ENCODE measurements at places on chromosomes 1 and 21.

DNA sequence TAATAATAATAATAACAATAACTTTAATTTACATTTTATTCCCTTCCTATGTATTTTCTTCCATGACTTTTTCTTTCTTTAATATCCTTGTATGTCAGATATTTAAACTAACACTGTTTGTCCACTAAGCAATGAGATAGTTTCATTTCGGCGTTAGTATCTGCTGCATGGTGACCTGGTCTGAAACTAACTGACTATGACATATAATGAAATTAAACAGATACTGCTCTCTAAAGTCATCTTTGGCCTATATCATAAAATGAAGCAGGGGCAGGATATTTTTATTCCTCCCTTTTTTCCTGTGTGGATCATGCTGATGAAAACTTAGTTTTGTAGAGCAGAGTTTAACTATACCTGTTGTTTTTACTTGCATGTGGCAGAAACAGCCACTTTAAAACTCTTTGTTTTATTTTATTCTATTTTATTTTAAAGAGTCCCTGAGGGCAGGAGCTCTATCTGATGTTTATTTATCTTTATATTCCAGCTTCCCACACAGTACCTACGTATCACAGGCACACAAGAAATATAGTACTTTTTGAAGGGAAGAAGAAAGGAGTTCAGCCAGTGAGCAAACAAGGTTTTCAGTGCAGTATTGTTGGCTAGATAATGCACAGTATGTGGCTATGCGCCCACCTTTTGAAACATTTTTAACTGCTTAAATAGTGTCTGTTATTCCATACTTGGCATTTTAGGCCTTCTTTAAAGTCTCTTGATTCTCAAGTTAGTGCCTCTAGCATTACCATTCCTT, 165.6 kb downstream of the PHTF1 start:
- DNase-seq = no peak

GRCh38 chr1:23634840-23635651, 56.6 kb upstream of the RPL11 start:
- no peak for DNase-seq

GRCh38 chr1:227728059-227728891, 6.8 kb downstream of the JMJD4 start:
- peak; percentile 34 for DNase-seq

- no peak for DNase-seq
Measured at GRCh38 chr1:180301135-180301742, 71.2 kb downstream of the LHX4 start.

- DNase-seq = no peak
Measured at GRCh38 chr21:26185021-26185420, 14.5 kb upstream of the APP start.

- DNase-seq = no peak
Measured at GRCh38 chr1:12342401-12343003, 112.7 kb downstream of the VPS13D start.

GRCh38 chr1:111848852-111849545, 93.3 kb downstream of the DDX20 start:
- DNase-seq = no peak

- no peak for DNase-seq
Measured at GRCh38 chr1:78355656-78356055, 135.1 kb upstream of the PTGFR start.

GRCh38 chr1:164660412-164660772, 101.4 kb downstream of the PBX1 start:
- DNase-seq = no peak

- DNase-seq = no peak
Measured at GRCh38 chr1:116449578-116449977, 76.5 kb downstream of the ATP1A1 start.

DNA sequence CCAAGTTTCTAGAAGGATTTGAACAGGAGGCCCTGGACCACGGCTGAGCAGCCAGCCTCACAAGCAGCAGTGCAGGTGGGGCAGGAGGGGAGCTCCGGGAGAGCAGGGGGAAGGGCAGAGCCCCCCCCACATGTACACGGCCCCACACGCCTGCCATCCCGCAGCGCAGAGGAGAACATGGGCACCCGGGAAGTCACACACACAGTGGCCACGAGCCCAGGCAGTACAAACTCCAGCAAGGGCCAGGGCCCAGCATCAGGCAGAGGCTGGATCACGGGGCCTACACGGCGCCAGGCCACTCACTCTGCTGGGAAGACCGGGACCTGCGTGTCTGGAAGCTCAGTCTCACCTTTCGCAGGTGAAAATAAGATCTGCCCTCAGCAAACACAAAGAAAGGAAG, 5.2 kb downstream of the SUMO3 start:
- no peak for DNase-seq

- DNase-seq = no peak
Measured at GRCh38 chr1:29310616-29311180, 74.4 kb downstream of the PTPRU start.

DNA sequence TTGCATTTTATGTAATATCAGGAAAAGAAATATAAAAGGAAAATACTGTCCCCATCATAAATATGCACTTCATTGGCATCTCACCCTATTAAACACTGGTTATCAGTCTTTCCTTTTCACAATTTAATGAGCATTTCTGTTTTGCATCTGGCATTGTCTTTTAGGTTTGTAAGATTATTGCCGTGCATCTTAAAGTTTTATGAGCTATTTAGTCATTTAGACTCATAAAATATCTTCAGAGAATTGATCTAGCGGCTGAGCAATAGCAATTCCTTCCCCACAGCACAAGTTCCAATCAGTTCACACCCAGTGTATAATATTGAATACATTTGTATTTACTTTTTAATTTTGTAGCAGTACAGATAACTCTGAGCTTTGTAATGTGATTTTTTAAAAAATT, 112.3 kb upstream of the C1orf105 start:
- no peak for DNase-seq

DNA sequence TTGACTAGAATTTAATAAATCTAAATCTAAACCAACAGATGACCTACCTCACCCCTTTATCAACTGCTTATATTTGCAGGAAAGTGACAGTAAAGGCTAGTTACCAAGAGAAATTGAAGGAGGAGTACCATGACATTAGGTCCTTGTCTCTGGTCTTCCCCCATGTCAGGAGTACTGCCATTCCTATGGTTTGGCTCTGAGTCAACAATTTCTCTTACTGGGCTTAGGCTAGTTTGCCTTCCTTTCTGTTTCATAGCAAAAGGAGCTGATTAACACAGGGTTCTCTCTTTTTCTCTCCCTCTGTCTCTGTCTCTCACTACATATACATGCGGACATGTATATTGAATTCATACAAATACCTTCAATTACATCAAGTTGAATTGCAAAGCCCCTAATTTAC, 579.9 kb downstream of the DPYD start:
- DNase-seq = no peak

DNA sequence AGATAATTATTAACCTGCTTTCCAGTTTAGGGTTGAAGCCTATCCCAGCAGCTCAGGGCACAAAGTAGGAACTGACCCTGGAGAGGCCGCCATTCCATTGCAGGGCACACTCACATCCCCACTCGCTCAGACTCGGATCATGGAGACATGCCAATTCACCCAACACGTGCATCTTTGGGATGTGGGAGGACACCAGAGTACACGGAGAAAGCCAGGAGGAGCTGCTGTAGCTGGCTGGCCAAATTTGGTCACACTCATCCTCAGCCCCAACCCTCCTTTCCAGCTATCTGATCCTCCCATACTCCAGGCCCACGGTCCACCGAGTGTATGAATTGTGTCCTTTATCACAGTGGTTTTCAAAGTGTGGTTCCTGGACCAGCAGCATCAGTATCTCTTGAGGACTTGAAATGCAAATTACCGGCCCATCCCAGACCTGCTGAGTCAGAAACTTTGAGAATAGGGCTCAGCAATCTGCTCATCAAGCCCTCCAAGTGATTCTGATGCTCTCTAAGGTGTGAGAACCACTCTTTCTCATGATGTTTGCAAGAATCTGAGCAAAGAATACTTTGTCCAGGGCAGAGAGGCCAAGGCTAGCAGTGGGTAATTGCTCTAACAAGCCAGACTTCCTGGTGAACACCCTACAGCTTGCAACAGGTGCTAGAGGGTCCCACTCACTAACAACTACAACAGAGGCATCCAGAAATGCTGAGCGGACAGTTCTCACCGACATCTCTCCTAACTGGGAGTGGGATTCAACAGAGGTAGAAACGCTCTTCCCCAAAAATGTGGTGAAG, 26.3 kb downstream of the IER5 start:
- DNase-seq = no peak

GRCh38 chr1:31038360-31038759, 27.2 kb downstream of the PUM1 start:
- DNase-seq = no peak

- DNase-seq = no peak
Measured at GRCh38 chr1:232793944-232794343, 11.3 kb upstream of the MAP10 start.

DNA sequence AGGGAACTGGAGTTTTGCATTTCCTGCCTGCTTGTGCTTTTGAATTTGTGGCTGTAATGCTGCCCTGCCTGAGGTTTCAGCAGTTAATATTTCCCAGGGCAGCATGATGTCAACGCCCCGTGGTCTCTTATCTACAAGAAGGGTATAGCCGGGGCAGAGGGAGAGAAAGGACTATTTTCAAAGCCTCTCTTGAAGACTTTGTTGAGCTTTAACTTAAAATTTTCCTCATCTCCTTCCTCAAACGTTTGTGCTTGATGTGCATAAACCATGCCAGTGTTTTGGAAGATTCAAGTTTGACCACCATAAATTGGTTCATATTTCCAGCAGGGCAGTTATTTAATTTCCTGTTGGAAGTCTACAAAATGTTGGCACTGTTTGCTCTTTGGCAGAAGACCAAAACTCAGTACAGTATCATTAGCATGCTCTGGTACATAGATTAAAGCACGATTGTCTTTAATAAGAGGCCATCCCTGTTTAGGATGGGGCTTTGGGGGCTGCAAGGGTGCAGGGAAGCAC, 43.4 kb downstream of the ROR1 start:
- no peak for DNase-seq

- DNase-seq = no peak
Measured at GRCh38 chr1:42924851-42925760, 33.6 kb downstream of the SLC2A1 start.

Measured in stimulated activated CD8-positive, alpha-beta memory T cell treated with anti-CD3 and anti-CD28 coated beads, Interleukin-15, amount 100 ng/mL, for 4 hours (primary cell).